Gastroesophageal sphincter (tissue), 4 donors: ENCODE measurements at places on chromosomes 6 and 20. TPM values are rescaled to one million over a fixed set of nuclear protein-coding genes. Genes with fewer than 3 reads are reported as not detected.

DNA sequence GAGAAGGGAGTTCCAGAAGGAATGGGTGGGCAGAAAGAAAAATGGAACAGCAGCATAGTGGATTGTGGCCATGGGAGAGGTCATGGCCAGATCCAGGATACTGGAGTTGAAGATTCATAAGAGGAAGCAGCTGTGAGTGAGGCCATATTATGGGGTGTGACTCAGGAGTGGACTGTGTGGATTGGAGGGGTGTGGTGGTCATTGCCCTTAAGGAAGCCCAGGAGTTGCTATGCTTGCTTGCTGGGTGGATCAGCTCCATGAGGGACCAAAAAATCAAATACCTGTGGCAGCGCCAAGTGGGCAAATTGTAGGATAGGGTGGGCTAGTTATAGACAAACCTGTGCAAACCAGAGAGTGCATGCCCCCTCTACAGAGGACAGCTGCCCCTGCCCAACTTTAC, 18.3 kb downstream of the LRRC1 start:
- no peak for ATAC-seq

- peak; percentile 62 for ATAC-seq
Observed at GRCh38 chr20:8094850-8095249, 37.2 kb upstream of the PLCB1 start.

DNA sequence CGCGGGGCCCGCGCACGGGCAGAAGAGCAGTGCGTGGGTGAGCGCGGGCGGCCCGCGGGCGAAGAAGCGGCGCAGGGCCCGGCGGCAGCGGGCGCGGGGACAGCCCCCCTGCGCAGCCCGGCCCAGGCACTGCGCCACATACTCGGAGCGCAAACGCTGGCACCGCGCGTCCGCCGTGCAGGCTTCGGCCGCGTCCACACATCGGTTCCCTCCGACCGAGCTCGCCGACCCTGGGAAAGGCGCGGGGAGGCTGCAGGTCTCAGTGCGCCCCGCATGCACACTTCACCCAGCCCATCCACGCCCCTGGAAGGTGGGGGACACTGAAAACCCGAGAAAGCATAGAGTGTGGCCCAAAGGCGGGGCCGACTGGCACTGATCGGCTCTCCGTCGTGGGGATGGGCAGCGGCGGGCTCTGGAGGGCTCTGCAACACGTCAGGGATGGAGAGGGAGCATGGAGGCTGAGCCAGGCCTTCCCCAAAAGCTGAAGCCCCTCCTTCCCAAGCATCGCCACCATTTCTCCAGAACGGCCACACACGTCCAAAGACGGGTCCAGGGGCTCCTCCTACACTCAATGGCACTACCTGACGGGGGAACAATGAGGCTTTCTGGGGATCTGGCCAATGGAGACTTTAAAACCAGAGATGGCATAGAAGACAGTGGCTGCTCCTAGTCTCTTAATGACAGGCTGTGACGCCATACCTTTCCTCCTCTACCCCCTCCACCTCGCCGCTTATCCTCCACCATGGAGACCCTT, 2.0 kb downstream of the GFRA4 start:
- peak; percentile 32 for ATAC-seq

GRCh38 chr6:29516108-29516507, 28.4 kb upstream of the MAS1L start:
- ATAC-seq = no peak

DNA sequence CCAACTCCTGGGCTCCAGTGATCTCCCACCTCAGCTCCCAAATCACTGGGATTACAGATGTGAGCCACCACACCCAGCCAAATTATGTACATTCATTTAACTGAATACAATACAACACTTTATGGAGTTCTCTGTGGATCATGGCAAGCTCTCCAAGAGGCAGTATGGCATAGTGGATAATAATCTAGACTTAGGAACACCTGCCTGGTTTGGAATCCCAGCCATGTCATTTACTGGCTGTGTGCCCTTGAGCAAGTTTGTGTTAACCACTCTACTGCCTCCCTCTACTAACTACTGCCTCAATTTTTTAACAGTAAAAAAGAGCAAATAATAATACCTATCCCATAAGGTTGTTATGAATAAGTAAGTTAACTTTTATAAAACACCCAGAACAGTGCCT, 1.9 kb upstream of the ETV7 start:
- ATAC-seq = no peak

GRCh38 chr6:79512014-79512413, 25.2 kb downstream of the LCA5 start:
- no peak for ATAC-seq

- ATAC-seq = no peak
Observed at GRCh38 chr6:142433419-142433818, 131.6 kb downstream of the ADGRG6 start.

- no peak for ATAC-seq
Observed at GRCh38 chr6:104929353-104929752, 27.6 kb upstream of the LIN28B start.

DNA sequence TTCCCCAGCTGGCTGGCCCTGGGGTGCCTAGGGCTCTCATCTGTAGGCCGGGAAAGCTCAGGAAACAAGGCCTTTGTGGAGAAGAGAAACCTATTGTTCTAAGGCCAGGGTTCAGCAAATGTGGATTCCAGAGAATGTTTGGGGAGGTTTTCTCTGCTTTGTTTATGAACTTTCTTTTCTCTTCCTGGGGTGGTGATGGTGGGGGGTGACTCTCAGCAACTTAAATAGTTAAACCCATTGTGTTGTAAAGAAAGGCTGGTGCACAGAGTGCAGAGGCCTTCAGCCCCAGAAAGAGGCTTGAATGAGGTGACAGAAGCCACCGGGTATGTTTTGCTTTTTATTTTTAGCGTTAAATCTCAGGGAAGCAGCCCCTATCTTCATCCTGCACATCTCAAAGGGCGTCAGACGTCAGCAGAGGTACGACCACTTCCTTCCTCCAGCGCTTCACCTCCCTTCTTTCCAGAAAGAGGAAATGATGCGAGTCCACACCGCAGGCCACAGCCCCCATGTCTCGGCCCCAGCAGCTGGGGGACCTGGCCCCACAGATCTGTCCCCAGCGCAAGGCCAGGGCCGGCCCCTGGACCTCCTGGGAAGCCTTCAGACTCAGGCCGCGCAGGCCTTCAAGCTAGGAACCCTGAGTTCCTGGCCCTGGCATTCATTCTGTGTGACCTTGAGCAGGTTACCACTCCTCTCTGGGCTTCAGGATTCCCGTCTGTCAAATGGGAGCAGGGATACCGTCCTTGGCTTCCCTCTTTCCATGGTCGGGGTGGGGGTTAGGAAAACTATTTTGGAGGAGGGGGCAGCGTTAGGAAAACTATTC, 605 bp upstream of the PPP1R16B start:
- ATAC-seq = peak; percentile 42

- ATAC-seq = no peak
Observed at GRCh38 chr6:105804424-105804823, 281.7 kb upstream of the PRDM1 start.

DNA sequence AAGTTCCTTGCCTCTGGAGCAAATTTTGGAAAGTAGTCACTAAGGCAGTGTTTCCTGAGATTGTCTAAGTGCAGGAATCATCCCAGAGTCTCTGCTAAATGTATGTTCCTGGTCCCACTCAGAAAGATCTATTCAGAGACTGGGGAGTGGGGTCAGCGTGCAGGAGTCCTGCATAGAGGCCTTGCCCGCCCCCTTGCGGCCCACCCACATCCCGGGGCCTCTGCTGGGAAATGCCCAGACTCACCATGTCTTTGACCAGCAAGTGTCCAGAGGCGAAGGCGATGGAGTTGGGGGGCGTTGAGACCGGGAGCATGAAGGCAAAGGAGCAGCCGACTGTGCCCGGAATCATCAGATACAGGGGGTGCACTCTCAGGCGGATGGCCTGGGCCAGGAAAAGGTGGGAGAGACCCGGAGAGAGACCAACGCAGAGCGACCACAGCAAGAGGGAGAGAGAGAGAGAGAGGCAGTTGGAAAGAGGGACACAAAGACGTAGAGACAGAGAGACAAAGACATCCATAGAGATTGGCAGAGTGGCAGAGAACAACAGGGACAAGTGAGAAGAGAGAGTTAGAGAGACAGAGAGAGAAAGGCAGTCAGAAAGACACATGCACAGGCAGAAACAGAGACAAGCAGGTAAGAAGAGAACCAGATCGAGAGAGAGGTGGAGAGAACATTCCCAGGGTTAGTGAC, 12.9 kb upstream of the OCSTAMP start:
- no peak for ATAC-seq

DNA sequence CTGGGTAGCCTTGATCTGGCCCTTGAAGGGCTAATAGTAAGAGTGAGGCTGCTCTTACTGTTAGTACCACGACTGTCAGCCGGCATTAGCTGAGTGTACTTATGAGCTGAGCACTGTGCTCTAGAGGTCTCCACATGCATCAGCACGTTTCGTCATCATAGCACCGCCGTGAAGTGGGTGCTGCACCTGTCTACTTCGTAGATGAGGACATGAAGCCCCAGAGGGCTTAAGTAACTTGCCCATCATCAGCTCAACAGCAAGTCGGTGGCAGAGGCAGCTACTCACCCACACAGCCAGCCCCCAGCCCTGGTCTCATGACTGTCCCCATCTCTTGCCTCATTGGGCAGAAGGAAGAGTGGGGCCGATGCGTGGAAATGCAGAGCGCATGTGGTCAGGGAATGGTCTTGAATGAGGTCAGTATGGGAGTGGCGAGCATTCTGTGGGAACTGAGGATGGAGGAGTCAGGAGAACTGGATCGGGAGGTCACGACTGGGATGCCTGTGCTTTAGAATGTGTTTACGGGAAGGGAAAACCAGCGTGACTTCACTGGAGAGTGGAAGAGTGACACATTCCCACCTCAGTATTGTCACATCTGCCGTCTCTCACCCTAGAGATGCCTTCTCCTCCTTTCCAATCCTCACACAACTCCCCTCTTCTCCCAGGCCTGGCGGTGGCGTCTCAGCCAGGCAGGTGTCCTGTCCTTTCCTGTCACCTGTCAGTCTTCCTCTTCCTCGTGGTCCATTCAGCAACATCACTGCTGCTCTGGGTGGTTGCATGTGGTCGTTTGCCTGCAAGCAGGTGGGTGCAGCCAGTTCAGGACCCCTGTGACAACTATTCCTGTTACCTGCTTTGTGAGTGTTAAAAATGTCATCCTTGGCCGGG, 6.0 kb downstream of the SYTL3 start:
- ATAC-seq = no peak

- no peak for ATAC-seq
Observed at GRCh38 chr20:42261766-42262270, 643.6 kb upstream of the CHD6 start.

- ATAC-seq = no peak
Observed at GRCh38 chr6:90101403-90101802, 195.2 kb downstream of the BACH2 start.

DNA sequence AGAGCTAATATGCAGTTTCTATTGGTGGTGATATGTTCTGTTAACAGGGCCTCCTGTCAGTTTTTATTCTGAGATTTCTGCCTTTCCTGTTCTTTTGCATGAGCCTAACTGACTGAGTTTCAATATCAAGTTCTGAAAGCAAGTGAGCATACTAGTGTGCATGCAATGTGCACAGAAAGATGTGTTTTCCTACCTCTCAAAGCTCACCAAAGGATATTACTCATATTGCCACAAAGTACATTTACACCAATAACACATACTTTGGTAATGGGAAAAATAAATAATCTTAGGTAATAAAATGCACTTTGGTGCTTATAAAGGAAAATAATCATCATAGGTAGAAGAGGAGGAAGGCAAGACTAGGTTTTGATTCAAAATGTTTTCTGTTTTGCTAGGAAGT, 195.0 kb downstream of the KHDC1L start:
- ATAC-seq = no peak

DNA sequence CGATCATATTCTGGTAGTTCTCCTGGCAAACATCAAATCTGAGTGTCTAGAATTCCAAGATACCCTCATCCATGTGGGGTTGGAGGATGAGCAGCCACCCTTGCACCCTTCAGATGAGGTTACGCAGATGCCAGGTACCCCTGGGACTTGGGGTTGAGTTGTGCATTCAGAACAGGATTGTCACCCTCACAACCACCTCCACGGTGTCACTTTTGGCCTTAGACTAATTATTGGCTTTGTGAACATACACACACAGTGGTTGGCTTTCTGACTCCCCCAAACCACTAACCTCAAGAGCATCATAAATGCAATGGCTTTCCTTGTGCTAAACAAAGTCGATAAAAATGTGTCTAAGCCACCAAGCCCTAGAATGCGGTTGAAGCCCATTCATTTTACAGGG, 2.9 kb upstream of the F13A1 start:
- ATAC-seq = no peak

GRCh38 chr6:111984516-111985201, 69.2 kb upstream of the CCN6 start:
- ATAC-seq = no peak

DNA sequence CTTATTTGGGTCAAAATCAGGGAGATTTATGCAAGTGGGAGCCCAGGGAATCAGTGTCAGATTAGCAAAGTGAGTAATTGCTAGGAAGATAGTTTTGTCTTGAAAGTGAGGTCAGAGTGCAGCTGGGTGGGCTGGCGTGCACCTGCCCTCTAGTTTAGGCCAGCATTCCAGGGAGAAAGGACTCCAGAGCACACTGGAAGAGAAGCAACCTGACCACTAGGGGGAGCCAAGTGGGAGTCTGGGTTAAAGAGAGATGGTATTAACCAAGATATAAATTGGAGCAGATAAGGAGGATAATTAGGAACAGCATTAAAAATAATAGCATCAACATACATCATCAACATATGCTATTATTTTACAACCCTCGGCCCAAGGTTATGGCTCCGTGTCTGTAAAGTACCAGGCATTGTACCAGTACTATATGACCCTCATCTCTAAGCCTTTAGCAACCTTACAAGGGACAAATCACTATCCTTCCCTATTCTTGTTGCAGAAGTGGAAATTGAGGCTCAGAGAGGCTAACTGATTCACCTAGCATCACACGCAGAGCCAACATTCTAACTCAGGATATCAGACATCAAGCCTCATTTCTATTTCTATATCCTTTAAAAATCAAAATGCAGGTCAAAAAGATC, 57.8 kb downstream of the SLC2A10 start:
- ATAC-seq = no peak

- ATAC-seq = no peak
Observed at GRCh38 chr6:45310118-45310788, 17.9 kb upstream of the RUNX2 start.

DNA sequence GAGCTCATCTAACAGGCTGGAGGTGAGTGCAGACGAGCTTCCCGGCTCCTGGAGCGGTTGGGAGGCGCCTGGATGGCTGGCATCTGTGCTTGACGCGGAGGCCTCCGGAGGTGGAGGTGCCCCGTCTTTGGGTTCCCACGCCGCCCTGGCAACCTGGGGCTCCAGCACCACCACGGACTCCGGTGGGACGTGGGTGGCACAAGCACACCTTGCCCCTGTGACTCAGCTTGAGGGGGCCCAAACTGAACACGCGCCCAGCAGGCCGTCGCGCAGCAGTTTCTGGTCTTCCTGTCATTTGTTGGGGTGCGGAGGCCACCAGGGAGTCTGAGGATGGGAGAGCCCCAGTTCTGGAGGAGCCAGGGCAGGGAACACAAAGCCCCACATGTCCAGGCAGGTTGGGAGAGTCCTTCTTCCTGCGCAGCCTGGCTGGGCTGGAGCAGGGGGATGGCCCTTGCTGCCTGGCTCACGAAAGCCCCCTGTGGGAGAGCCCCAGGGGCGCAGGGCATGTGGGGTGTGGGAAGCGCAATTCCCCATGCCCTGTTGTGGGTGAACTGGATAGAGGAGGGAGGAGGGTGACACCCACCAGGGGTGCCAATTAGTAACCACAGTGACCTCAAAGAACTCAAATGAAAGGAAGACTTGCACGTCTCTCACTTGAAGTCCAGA, 1378.6 kb upstream of the DEFB115 start:
- ATAC-seq = peak; percentile 25

The CRYBG1 gene
- total RNA-seq = 10.8 TPM

The ZC3H12D gene
- total RNA-seq = 0.78 TPM

The MTFR2 gene
- total RNA-seq = not detected

The TBC1D32 gene
- total RNA-seq = 1.7 TPM

The NDUFAF5 gene
- 13.7 TPM for total RNA-seq

The ADGRF1 gene
- 1.8 TPM for total RNA-seq

The BTN3A1 gene
- total RNA-seq = 14.3 TPM

The NKX2-4 gene
- not detected for total RNA-seq

The GRM1 gene
- 0.13 TPM for total RNA-seq

The RRBP1 gene
- 61.2 TPM for total RNA-seq
